Activated naive CD8-positive, alpha-beta T cell treated with anti-CD3 and anti-CD28 coated beads, Interleukin-2, amount 10 ng/mL, durations not matched to agents 7 days and 5 days (primary cell): ENCODE measurements at places on chromosomes 2 and 18. TPM values are rescaled to one million over a fixed set of nuclear protein-coding genes. Genes with fewer than 3 reads are reported as not detected.

DNA sequence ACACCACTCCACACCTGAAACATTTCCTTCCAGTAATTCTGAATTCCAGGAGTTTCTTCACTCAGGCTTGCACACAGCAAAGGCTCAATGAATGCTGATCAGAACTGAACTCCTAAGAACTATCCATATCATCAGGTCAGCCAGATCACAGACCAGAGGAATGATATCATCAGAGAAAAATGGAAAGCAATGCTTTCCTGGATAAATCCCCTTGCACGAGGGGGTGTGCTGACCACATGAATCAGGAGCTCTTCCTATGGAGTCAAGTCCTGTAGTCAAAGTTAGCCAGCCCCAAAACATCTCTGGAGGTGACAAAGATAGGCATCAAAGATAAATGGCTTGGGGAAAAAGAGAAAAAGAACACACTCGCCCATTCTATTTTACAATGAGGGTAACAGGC is 83.8 kb upstream of the ACVR2A start:
- H3K27ac ChIP-seq: no peak overlapping the region
- no peaks in the 10 kb centered on the region for H3K4me1 ChIP-seq
- H3K4me3 ChIP-seq: no peak overlapping the region
- no peaks in the 10 kb centered on the region for H3K27me3 ChIP-seq

- no peak overlapping the region for H3K27ac ChIP-seq
- H3K36me3 ChIP-seq: no peaks in the 10 kb centered on the region
- H3K4me3 ChIP-seq: no peak overlapping the region
- H3K4me1 ChIP-seq: no peaks in the 10 kb centered on the region
Measured at GRCh38 chr18:44655435-44655834, 25.3 kb upstream of the SETBP1 start.

DNA sequence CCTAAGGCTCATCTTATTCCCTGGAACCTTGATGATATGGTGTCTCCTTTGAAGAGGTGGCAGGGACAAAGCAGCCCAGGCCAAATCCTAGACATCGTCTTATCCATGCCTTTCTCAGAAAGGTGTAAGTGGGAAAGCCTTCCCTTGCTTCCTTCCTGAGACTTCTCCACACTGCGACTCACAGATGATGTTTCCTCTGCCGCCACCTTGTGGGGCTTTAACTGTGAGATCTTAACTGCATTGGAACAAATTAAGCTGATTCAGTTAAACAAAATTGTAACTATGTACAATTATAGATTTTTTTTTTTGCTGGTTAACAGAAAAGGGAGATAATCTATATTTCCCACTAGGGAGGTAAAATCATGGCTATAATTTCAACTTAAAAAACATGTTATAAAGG is 10.0 kb upstream of the GCA start:
- H3K4me3 ChIP-seq: no peak overlapping the region
- peaks cover 2% of the 10 kb centered on the region for H3K4me1 ChIP-seq
- H3K27me3 ChIP-seq: no peaks in the 10 kb centered on the region
- H3K27ac ChIP-seq: no peak overlapping the region
- DNase-seq: no peak

DNA sequence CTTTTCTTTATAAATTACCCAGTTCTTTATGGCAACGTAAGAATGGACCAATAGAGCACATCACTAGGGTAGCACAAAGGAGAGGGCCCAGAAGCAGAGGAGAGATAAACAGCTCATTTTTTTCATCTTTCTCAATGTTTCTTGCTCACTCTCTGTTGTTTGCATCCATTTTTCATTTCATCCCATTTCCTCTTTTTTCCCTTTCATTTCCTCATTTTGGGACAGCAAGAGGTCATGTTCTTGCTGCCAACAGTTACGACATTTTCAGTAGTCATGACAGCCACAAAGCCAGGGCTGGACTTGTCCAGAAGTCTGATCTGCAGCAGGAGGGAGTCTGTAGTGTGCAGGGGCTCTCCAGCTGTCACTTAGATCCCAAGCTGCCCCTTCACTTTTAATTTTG is 52.7 kb upstream of the CYP1B1 start:
- H3K4me3 ChIP-seq: no peak overlapping the region
- DNase-seq: no peak
- no peaks in the 10 kb centered on the region for H3K4me1 ChIP-seq
- H3K36me3 ChIP-seq: peaks cover 2% of the 10 kb centered on the region

- no peak for DNase-seq
- no peak overlapping the region for H3K27ac ChIP-seq
- no peak overlapping the region for H3K4me3 ChIP-seq
Measured at GRCh38 chr2:3728104-3729054, 25.0 kb downstream of the DCDC2C start.

- H3K27ac ChIP-seq: no peak overlapping the region
- H3K4me1 ChIP-seq: no peaks in the 10 kb centered on the region
- H3K36me3 ChIP-seq: no peaks in the 10 kb centered on the region
- H3K27me3 ChIP-seq: no peaks in the 10 kb centered on the region
- H3K4me3 ChIP-seq: no peak overlapping the region
- no peak for DNase-seq
Measured at GRCh38 chr2:188629753-188630527, 338.3 kb downstream of the GULP1 start.

DNA sequence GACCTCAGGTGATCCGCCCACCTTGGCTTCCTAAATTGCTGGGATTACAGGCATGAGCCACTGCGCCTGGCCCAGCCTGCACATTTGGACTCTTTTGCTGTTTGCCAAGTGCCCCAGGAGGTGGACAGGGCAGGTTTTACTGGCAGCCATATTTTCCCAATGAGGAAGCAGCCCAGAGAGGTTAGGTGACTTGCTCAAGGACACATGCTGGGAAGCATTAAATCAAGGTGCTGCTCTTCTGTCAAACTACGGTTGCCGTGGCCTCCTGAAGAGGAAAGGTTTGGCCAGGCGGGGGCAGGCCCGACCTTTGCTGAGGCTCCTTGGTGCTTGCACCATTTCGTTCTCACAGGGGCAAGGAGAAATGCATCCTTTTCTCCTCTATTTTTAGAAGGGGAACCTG is 44.0 kb downstream of the DNMT3A start:
- no peak for DNase-seq
- H3K36me3 ChIP-seq: peaks cover 15% of the 10 kb centered on the region
- H3K27ac ChIP-seq: peak overlapping the region; percentile 75
- H3K27me3 ChIP-seq: no peaks in the 10 kb centered on the region
- no peak overlapping the region for H3K4me3 ChIP-seq
- peaks cover 59% of the 10 kb centered on the region for H3K4me1 ChIP-seq

DNA sequence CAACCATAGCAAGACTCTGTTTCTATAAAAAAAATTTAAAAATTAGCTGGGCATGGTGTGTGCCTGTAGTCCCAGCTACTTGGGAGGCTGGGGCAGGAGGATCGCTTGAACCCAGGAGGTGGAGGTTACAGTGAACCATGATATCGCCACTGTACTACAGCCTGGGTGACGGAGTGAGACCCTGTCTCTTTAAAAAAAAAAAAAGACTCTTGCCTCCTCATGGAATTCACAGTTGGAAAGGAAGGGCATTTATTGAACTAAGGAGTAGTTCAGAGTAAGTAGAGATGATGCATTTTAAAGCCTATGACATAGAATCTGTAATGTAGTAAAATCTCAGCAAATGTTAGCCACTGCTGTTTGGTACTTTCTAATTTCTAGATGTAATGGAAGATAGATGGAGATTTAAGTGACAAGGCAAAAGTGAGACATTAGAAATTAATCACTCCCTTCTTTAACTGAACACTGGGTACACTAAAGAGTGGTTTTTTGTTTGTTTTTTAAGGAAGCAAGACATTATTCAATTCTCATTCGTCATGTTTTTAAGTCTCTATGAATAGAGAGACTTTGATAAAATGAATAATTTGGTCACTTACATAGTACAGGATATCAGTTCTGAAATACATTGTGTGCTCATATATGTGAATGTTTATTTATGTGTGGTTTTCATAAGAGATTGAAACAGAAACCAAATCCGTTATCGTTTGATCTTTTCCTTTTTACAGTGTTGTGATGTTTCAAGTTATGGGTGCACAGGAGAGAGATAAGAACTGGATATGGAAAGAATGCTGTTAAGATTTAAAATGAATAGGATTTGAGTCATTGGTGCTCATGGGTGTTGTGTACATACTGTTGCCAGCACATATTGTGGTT is 186.1 kb upstream of the STON1 start:
- no peaks in the 10 kb centered on the region for H3K27me3 ChIP-seq
- peaks cover 35% of the 10 kb centered on the region for H3K36me3 ChIP-seq
- H3K27ac ChIP-seq: peak overlapping the region; percentile 76

- no peaks in the 10 kb centered on the region for H3K27me3 ChIP-seq
- H3K4me1 ChIP-seq: no peaks in the 10 kb centered on the region
- peaks cover 22% of the 10 kb centered on the region for H3K36me3 ChIP-seq
- DNase-seq: no peak
- no peak overlapping the region for H3K4me3 ChIP-seq
Measured at GRCh38 chr2:101018934-101019333, 16.8 kb downstream of the RPL31 start.

GRCh38 chr2:229202646-229203045 is 68.4 kb downstream of the PID1 start:
- no peaks in the 10 kb centered on the region for H3K36me3 ChIP-seq
- no peaks in the 10 kb centered on the region for H3K4me1 ChIP-seq
- DNase-seq: no peak
- no peak overlapping the region for H3K4me3 ChIP-seq
- no peaks in the 10 kb centered on the region for H3K27me3 ChIP-seq

DNA sequence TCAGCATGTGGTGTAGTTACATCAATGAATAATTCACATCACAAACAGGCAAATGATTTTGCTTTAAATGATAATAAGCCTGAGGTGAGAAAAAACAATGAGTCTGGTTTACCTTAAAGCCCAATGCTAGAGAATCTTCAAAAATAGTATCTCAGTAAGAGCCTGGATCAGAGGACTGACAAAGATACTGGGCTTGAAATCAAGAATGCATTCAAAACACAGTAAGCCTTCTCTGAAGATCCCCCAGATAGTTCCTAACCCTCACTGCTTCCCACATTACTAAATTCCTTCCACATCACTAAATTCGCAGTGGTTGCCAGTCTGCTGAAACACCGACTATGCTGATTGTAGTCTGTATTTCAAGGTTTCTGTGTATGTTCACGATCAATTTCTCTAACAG is 514.9 kb downstream of the SUCLG1 start:
- H3K36me3 ChIP-seq: no peaks in the 10 kb centered on the region
- no peak for DNase-seq
- H3K4me3 ChIP-seq: no peak overlapping the region
- no peak overlapping the region for H3K27ac ChIP-seq
- H3K27me3 ChIP-seq: no peaks in the 10 kb centered on the region
- no peaks in the 10 kb centered on the region for H3K4me1 ChIP-seq

GRCh38 chr2:18046558-18047212 is 168.2 kb downstream of the KCNS3 start:
- no peaks in the 10 kb centered on the region for H3K4me1 ChIP-seq
- H3K27ac ChIP-seq: no peak overlapping the region
- no peak overlapping the region for H3K4me3 ChIP-seq
- DNase-seq: no peak
- no peaks in the 10 kb centered on the region for H3K27me3 ChIP-seq

The TM4SF20 gene
- not detected for total RNA-seq

The MSTN gene
- not detected for total RNA-seq

The APLF gene
- 4.5 TPM for total RNA-seq

The GPR45 gene
- total RNA-seq: not detected

The COBLL1 gene
- total RNA-seq: 0.50 TPM

The EPG5 gene
- 30.3 TPM for total RNA-seq

The GCKR gene
- not detected for total RNA-seq

The SP5 gene
- total RNA-seq: not detected

The SLC4A5 gene
- 3.6 TPM for total RNA-seq

The PDCD1 gene
- 6.6 TPM for total RNA-seq

The ACMSD gene
- not detected for total RNA-seq
